NCI-H1105 treated with DMSO at 0.1 percent for 48 hours (cell line): ENCODE measurements at places on chromosomes 3 and 15.

DNA sequence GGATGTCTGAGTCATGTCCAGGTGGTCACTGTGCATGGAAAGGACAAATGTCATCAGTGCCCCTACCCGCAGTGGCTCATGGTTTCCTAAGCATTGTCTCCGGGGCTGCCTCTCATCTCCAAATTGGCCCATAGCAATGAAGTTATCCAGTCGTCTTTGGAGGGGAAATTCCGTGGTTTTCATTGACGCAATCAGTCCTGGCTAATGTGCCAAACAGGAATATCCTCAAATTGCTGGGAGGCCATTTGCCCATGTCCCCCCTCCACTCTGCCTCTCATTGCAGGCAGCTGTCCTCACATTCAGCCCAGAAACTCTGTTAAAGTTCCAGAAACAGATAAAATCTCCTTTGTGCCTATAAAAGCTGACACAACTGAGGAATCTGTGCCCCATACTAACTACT is 81.6 kb downstream of the MCTP2 start:
- DNase-seq = no peak

DNA sequence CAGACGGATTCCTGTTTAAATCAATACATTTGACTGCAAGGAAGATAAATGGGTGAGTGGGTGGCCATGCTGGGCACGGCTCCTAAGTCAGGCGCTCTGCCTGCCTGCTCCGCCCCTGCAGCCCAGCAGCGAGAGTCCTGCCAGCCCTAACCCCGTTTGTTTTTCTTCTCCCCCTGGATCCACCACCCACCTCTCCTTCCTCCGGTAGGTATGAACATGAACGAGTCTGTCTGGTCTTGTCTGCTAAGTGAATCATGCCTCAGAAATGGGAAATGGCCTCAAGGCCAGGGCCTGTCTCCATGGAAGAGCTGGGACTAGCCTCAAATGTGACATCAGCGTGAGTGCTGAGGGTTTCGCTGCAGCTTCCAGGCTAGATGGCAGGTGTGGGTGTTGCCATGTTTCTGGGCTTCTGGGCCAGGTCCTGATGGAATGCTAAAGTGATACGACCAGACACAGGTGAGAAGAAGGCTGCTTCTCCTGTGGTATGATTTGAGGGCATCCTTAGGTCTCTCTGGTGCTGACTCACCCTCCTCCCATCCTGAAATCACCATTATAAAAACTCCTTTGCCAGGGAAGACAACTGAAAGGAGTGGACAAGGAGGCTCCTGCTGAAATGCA is 5.6 kb upstream of the FEM1B start:
- no peak for DNase-seq

DNA sequence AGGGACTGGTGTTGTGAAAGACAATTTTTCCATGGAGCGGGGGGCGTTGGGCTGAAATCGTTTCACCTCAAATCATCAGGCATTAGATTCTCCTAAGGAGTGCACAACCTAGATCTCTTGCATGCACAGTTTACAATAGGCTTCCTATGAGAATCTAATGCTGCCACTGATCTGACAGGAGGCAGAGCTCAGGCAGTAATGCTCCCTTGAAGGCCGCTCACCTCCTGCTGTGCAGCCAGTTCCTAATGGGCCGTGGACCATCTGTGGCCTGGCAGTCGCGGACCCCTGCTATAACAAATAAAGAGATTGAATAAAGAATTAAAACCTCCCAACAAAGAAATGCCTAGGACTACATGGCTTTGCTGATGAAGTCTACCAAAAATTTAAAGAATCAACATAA is 25.3 kb upstream of the ANKRD28 start:
- DNase-seq = no peak

DNA sequence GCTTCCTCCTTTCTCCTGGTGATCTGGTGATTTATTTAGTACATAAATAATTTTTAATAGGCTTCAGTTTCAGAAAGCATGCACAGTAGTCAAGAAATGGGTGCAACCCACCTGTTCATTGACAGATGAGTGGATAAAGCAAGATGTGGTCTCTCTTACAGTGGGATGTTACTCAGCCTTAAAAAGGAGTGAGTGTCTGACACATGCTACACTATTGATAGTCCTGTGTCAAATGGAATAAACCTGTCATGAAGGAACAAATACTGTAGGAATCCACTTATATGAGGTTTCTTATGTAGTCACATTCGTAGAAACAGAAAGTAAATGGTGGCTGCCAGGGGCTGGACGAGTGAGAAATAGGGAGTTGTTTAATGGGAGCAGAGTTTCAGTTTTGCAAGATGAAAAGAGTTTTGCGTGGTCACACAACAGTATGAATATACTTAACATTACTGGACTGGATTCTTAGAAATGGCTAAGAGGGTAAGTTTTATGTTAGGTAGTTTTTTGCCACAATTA is 56.0 kb upstream of the PPARG start:
- no peak for DNase-seq

DNA sequence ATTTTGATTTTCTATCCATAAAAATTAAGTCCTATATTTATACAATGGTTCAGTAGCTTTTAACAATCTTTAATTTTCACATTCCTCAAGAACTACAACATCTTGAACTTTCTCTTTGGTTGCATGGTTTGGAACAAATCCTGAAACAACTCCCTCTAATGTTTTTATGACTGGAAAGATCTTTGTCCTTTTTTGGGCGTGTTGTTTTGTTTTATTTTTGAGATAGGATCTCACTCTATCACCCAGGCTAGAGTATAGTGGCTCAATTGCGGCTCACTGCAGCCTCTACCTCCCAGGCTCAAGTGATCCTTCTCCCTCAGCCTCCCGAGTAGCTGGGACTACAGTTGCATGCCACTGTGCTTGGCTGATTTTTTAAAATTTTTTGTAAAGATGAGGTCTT is 4.0 kb downstream of the STX19 start:
- DNase-seq = no peak

- no peak for DNase-seq
Observed at GRCh38 chr3:18098960-18099587, 326.1 kb downstream of the SATB1 start.
